ENCODE measurements at places on chromosomes 6 and 20. TPM values are rescaled to one million over a fixed set of nuclear protein-coding genes. Genes with fewer than 3 reads are reported as not detected.

The WFDC12 gene
- not detected for total RNA-seq

The MUC21 gene
- total RNA-seq: not detected

GRCh38 chr6:108974201-108974600 lies 120.4 kb downstream of the SESN1 start:
- DNase-seq: no peak

The SASH1 gene
- 97.2 TPM for total RNA-seq

GRCh38 chr6:42450477-42451332 lies 1.0 kb downstream of the TRERF1 start:
- DNase-seq: no peak

The ADAM33 gene
- total RNA-seq: 56.9 TPM

The TAGAP gene
- 4.9 TPM for total RNA-seq

GRCh38 chr20:11178946-11179654 lies 505.3 kb upstream of the JAG1 start:
- DNase-seq: no peak

GRCh38 chr6:152723398-152723797 lies 25.7 kb downstream of the MYCT1 start:
- DNase-seq: no peak

- no peak for DNase-seq
Observed at GRCh38 chr6:75693534-75693933, 55.5 kb upstream of the MYO6 start.

The FILIP1 gene
- total RNA-seq: 11.3 TPM

The CDH4 gene
- total RNA-seq: 0.26 TPM
